ENCODE measurements at places on chromosomes 16 and 17.
A peak's percentile ranks its signal among the peaks of the same experiment; 100 is the strongest.

DNA sequence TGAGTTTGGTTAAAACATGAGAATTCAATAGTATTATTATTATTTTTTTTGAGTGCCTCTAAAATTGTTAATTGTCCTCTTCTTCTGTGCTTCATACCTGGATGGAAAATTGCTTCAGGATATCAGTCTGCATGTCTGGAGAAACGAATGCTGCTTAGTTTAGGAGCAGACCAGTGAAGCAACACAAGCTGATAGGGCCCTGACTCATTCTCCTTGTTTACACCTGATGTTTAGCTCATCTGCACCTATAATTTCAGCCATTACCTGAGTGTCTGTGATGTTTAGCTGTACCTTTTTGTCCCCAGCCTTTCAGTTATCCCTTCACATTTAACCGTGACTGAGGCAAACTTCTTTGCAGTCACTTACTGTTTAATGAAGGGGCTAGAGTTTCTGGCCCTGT is 14.8 kb downstream of the SNTB2 start:
- DNase-seq, result no peak

GRCh38 chr17:67867591-67867990 is 42.3 kb downstream of the BPTF start:
- DNase-seq, result no peak

GRCh38 chr17:29084541-29085146 is 41.7 kb downstream of the PIPOX start:
- no peak for DNase-seq

GRCh38 chr16:72923757-72924156 is 124.2 kb downstream of the ZFHX3 start:
- no peak for DNase-seq

DNA sequence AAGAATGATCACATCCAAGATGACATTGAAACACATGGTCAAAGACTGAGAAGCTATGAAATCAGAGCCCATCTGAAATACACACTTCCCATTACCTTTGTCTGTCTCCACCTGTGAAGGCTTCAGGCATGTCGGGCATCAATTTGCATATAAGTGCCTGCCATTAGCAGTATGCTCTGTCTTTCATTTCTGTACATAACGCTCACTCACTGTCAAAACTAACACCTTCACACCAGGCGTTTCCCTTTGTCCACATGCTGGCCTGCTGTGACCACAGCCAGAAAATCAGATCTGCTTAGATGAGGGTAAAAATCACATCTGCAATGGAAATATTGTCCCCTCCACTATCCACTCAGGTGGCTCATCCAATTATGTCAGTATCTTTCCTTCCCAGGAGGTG is 524.8 kb downstream of the TOX3 start:
- no peak for DNase-seq

GRCh38 chr17:81865733-81866439 is 5.3 kb downstream of the ARHGDIA start:
- DNase-seq, result peak; percentile 40

Data from muscle of leg (tissue), 16 donors.